ENCODE measurements at places on chromosomes 16 and 17.

- no peak for DNase-seq
Observed at GRCh38 chr17:12739500-12739899, 49.8 kb upstream of the ARHGAP44 start.

DNA sequence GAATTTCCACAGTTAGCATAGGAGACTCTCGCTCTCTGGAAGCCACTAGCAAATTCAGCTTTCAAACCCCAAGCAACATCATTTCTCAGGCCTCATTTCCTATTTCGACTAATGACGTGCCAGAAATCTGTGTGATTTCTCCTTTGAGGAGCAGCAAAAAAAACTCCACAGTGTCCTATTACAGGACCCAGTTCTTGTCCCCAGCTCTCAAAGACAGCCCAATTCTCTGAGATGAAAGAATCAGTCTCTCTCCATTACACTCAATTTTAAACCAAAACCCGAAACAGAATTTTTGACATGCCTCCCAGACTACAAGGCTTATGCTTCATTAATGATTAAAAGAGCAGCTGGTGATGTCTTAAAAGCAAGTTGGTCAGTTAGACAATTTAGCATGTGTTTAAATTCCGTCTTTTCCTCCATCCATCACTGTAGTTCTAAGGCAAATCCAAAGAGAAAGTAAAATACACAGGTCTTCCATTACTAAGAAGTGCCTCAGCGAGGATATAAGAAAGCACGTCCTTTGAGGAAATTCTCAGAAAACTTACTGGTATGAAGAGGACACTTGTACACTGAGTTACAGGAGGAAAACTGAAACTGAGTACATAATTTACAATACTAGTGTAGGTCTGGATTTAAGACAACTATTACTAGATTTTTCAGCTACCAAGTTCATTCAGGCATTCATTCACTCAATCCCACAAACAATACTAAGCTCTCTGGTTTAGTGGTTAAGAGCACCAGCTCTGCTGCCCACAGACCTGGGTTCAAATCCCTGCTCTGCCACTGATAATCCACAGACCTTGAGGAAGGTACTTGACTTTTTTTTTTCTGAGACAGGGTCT, 12.5 kb downstream of the TOM1L2 start:
- peak; percentile 34 for DNase-seq

- no peak for DNase-seq
Observed at GRCh38 chr17:64331931-64332493, 58.6 kb downstream of the PECAM1 start.

- DNase-seq = peak; percentile 87
Observed at GRCh38 chr16:87344931-87345631, 27.9 kb upstream of the C16orf95 start.

- no peak for DNase-seq
Observed at GRCh38 chr17:49965524-49965909, 3.5 kb upstream of the DLX4 start.

DNA sequence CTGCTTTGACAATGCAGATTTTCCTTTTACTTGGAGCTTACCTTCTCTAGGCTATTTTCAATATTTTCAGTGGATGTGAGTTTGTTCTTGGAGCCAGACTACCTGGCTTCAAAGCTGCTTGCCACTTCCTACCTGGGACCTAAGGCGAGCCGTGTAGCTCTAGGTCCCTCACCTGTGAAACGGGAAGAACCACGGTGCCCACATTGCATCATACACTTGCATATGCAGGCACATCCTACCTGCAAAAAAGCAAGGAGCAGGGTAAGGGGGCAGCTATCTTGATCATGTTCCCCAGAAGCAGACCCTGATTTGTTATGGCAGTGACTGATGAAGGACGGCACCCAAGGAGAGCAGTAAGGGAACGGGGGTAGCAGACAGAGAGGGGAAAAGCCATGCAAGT, 27.0 kb upstream of the MPRIP start:
- no peak for DNase-seq

GRCh38 chr16:19858340-19859018, 26.2 kb downstream of the GPRC5B start:
- no peak for DNase-seq

GRCh38 chr17:6703751-6704150, 9.4 kb downstream of the SLC13A5 start:
- no peak for DNase-seq

DNA sequence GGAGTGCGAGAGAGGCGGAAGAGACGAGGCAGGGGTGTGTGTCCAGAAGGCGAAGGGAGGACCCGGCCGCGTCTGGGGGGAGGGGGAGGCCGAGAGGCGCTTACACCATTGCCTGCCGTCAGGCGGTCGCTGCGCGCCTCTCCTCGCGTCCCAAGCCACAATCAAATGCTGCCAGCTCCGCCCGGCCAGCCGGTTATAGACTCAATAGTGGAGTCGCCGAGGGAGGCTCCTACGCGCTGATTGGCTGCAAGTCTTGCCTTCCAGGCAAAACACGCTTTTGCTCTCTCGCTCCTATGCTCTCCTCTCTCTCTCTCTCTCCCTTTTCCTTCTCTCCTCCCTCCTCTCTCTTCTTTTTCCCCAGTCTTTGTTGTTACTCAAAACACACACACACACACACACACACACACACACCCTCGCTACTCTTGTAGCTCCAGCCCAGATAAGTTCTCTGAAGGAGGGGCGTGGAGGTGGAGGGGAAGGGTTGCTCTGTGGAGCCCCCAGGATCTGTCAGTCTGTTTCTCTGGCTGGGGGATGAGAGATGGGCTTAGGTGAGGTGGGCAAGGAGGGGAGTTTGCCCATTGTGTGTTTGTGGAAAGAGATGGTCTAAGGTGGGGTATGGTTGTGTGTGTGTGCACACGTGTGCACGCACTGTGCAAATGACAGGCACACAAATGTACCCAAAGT, at the start of gene DLX3:
TSS of gene DLX3 (minus strand) at position 170 of the 684 bp plus-strand sequence. CDS start 226 bp downstream, outside the sequence.
- DNase-seq = no peak

- DNase-seq = no peak
Observed at GRCh38 chr17:1255041-1255440, 15.2 kb upstream of the BHLHA9 start.

DNA sequence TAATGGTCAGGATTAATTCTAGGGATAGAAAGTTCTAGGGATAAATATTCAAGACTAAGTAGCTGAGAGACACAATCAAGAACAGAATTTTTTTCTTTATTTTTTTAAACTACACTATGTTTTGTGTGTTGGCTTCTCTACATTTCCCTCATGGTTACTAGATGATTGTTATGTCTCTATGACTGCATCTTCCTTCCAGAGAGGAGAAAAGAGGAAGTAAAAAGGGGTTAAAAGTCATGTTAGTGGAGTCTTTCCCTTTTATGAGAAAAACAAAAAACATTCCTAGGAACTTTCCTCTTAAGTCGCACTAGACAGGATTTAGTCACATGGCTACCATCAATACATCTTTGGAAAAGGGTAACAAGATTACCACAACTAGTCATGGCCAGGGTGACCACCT, 375.0 kb downstream of the KCNJ2 start:
- DNase-seq = no peak

DNA sequence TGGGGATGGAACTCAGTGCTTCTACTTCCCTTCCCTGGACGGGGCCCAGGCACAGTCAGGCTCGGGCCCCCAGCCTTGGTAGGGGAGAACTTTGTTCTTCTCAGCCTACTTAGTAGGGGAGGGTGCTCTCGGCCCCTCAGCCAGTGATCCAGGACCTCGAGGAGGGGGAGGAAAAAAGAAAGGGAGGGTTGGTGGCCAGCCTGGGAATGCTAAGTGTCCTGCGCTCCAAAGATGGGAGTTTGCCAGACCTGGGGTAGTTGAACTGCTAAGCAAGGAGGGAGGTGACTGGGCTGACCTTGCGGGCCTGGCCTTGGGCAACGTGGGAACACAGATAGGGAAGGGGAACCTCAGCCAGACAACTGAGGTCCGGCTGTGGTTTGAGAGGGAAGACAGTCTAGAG, 12.2 kb downstream of the ADGRG1 start:
- no peak for DNase-seq

- no peak for DNase-seq
Observed at GRCh38 chr16:27340654-27341053, 26.9 kb downstream of the IL4R start.

GRCh38 chr16:29961479-29962343, at the start of gene TMEM219:
TSS of gene TMEM219 (plus strand) at chr16:29962079. CDS start at chr16:29963144, 1,065 bp downstream.
- DNase-seq = peak; percentile 82

DNA sequence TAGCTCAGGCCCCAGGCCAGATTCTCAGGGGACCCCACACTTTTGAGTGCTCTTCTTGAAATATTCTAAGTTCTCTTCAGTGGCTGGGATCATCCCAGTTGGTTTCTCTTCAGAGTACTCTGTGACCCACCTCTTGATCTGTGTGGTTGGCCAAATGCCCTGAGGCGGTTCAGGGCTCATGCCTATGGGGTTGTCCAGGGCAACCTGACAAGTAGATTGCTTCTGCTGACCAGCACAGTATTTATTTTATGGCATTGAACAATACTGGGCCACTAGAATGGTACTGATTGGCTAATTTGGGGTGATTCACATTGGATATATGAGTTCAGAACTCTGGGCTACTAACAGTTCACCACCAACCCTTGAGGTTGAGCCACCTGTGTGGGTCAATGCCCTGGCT, 7.4 kb upstream of the GOSR2 start:
- DNase-seq = no peak

GRCh38 chr16:89619840-89620239, 6.4 kb downstream of the DPEP1 start:
- no peak for DNase-seq

DNA sequence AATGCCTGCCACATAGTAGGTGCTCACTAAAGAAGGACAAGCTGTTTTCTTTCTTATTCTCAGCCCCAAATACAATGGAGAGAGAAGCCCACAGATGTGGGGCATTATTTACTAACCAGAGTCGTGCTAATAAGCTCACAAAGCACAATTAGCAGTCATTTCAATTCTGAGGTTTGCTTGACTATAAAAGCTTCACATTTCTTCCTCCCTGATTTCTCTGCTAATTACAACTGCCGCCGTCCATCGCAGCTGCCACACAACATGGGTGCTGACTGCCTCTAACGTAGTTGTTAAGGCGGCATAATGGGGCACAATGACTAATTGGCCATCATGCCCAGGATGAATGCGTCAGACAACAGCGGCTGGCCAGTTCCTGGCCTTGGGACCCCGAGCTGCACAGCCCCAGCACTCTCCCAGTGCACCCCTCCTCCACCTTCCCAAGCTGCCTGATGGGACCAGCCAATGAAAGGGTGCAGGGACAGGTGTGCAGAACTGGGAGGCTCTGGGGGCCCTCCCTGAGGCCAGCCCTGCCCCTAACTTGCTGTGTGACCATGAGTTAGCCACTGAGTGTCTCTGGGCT, 109.2 kb downstream of the CCT6B start:
- DNase-seq = no peak

DNA sequence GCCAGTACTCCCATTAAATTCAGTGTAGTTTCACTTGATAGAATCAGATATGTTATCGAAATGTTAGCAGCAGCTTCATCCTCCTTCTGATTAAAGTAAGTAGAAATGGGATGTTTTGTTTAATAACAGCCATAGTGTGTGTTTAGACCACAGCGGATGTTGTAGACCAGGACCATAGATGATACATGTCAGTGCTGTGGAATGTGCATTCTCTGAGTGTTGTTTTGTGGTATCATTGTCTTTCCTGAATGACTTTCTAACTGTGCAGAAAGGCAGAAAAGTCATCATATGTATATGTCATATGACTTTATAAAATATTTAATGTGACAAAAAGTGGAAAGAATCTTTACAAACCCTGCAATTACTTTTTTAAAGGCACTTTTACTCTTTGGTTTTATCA, 55.6 kb downstream of the CYLD start:
- DNase-seq = no peak

- DNase-seq = no peak
Observed at GRCh38 chr16:78624366-78624765, 524.9 kb downstream of the WWOX start.

- DNase-seq = no peak
Observed at GRCh38 chr16:73483076-73483791, 435.3 kb upstream of the ZFHX3 start.

All from Jurkat, Clone E6-1 (cell line).